EH (cell line): ENCODE measurements at places on chromosomes 5 and 9.

GRCh38 chr5:19519448-19519847 lies 468.6 kb downstream of the CDH18 start:
- DNase-seq: no peak

GRCh38 chr5:127572930-127573329 lies 55.5 kb downstream of the PRRC1 start:
- peak; percentile 7 for DNase-seq

GRCh38 chr5:104186100-104186499 lies 623.5 kb upstream of the NUDT12 start:
- no peak for DNase-seq

DNA sequence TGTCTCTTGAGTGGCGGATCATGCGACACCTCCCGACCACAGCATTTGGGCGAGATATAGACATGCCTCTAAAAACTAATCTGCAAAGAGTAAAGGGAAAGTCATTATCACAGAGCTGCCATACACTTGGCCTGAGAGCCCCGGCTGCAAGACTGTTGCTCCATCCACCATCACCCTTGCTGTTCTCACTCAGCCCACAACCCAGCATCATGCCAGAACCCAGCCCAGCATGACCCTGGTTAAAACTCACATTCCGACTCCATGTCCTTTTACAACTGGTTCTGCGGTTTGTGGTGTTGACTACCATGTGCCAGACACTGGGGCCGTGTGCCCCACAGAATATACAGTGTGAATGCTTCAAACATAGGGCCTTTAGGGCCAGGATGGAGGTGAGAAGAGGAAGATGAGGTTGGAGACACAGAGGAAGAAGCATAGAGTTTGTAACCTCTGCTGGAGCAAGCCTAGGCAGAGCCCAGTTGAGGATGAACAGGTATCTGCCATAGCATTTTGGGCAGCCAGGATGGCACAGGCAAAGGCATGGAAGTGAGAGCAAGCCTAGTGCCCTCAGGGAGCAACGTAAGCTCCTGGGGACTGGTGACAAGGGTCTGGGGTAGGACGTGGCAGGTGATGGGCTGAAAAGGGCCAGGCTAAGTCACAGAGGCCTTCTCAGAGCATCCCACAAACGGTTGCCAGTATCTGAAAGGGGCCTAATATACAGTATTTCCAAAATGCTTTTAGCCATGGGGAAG lies 37.5 kb upstream of the SMU1 start:
- DNase-seq: no peak

DNA sequence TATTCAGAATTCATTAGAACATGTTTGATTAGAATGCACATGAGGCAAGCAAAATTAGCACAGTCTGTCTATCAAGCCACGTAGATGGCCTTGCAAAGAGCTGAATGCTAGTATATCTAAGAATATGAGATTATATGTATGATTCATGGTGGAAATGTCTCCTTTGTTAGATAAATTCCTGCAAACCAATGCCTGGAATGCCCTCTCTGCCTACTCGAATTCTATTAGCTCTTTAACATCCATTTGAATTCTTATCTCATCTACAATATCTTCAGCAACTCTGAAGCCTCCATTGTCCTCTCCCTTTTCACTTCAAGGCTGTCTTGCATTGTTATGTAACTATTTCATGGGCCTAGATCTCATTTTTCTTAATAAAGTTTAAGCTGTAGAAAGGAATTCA lies 205.5 kb downstream of the TMC1 start:
- DNase-seq: peak; percentile 10

GRCh38 chr9:134554373-134555093 lies 87.1 kb upstream of the COL5A1 start:
- peak; percentile 43 for DNase-seq

DNA sequence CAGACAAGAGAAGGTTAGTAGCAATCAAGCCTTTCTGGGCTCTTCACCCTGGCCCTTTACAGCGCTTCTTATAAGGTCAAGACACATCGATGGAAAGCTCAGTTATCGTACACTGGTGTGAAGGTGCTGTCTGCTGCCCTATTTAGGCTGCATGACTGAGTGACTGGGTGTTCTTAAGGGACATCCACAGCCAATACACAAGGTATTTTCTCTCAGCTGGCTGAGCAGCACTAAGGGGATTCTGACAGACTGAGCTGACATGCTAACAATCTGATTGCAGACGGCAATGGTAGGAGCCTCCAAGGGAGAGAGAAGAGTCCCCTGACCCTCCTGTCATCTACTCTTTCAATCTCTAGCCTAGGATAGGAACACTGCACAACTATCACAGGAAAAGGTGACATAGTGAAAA lies 577.9 kb downstream of the ISL1 start:
- DNase-seq: no peak

DNA sequence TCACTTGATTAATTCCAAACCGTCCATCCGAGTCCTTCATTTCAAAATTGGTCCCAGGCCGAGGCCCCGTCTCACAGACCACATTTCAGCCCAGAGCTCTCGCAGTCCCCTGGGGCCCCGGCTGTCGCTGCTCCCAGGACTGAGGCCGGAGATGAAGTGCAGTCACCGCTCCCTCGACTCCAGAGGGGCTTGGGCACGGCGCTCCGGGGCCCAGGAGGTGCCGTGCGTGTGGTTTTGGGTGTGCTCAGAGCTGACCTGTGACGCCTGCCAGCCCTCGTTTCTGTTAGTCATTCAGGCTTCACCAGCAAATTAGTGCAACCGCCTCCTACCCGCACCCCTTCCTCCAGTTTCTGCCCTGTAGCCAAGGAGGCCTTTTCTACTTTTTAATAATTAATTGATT lies 48.7 kb upstream of the PHYKPL start:
- DNase-seq: no peak

DNA sequence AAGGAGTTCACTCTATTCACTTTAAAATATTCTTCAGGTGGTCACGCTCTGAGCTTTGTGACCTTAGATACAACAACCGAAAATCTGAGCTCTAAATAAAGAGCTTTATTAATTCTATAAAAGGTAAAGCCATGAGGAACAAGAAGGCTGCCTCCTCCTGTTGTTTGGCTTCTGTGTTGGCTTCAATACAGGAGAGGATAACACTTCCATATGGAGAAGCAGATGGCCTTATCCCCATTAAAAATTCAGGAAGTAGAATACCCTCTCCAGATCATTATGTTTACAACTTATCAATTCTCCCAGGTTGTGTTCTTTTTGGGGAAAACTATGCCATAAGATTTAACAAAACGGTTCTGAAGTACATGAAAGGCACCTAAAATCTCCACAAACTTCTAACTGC lies 128.4 kb downstream of the TTC39B start:
- no peak for DNase-seq

DNA sequence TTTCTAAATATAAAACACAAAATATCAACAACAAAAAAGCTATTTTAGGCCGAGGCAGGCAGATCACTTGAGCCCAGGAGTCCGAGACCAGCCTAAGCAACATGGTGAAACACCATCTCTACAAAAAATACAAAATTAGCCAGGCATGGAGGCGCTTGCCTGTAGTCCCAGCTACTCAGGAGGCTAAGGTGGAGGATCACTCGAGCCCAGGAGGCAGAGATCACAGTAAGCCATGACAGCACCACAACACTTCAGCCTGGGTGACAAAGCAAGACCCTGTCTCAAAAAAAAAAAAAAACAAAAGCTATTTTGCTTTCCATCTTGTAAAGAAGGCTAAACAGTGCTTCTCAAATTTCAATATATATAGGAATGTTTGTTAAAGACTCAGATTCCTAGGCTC lies 11.3 kb downstream of the C5orf15 start:
- DNase-seq: no peak

DNA sequence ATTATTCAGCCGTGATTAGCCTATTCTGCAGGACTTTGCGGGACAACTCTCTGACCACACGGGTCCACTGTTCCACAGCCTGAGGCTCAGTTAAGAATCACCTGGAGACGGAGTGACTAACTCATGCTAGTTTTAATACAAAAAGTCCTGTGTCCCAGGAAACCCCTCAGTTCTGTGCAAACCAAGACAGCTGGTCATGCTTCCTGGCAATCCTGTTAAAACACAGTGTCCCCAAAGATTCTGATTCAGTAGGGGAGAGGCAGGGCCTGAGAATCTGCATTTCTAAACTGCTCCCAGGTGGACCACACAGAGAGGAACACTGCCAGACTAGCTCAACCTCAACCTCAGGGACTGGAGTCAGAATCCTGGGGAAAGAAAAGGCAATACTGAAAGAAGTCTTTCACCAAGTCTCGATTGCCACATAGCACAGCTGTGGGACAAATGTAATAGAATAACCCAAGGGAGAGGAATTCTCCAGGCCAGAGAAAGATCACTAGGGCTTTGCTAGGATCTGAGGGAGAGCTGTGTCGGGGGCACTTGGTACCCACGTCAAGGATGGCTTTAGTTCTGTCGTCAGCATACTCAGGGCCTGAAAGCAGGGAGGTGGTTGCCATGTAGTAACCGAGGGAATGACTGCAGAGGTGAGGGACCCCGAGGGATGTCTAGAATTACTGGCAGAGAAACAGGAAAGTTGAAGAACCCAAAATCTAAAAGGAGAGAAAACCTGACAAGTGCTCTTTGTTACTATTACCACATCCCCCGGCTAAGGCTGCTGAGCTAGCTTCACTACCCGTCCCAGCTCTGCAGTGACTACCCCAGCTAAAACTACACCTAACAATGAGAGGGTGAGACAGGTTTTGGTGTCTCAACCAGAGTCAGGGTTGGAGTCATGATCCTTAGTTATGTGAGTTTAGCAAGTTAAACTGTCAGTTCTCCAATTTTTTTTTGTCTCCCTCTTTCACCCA lies 8.6 kb downstream of the SUSD1 start:
- DNase-seq: peak; percentile 39

- no peak for DNase-seq
These were observed 200.1 kb downstream of the MEF2C start for GRCh38 chr5:88682881-88683361.

DNA sequence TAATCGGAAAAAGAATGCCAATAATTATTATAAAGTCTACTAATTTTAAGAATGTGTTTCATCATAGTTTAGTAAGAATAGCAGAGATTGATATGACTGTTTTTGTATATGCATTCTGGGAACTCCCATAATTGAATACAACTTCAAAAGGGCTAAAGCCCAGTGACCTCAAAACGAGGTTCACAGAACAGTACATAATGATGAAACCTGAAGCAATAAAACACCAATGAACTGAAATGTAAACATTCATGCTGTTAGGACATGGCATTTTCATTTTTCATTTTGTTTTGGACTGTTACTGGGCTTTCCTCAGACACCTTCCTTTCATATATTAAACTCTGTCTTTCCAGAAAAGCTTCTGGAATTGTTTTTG lies 684 bp upstream of the JMY start:
- DNase-seq: peak; percentile 42

DNA sequence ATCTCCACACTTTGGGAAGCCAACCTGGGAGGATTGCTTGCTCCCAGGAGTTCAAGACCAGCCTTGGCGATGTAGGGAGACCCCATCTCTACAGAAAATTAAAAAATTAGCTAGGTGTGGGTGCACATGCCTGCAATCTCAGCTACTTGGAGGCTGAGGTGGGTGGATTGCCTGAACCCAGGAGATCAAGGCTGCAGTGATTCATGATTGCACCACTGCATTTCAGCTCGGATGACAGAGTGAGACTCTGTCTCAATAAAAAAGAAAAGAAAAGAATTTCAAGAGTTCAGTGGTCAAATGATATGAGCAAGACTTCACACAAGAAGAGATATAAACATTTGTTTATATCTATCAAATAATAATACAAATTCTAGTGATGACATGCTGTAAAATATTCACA lies 23.0 kb upstream of the MTAP start:
- peak; percentile 43 for DNase-seq

DNA sequence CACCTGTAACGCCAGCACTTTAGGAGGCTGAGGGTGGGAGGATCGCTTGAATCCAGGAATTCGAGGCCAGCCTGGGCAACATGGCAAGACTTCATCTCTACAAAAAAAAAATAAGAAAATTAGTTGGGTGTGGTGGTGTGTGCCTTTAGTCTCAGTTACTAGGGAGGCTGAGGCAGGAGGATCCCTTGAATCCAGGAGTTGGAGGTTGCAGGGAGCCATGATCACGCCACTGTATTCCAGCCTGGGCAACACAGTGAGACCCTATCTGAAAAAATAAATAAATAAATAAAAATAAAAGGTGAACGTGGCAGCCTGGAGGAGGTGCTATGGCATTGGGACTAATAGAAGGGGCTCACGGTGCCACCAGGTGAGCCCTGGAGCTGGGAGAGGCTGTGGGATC lies 7.1 kb downstream of the FGFR4 start:
- no peak for DNase-seq

DNA sequence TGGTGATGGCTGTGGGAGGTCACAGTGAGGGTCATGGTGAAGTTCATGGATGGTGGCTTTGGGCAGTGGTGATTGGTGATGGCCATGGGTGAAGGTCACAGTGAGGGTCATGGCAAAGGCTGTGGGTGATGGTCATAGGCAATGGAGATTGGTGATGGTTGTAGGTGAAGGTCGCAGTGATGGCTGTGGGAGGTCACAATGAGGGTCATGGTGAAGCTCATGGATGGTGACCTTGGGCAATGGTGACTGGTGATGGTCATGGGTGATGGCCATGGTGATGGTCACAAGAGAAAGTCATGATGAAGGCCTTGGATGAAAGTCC lies 115.6 kb upstream of the IRX4 start:
- no peak for DNase-seq

- no peak for DNase-seq
These were observed 60.8 kb upstream of the KLF9 start for GRCh38 chr9:70475211-70475610.

DNA sequence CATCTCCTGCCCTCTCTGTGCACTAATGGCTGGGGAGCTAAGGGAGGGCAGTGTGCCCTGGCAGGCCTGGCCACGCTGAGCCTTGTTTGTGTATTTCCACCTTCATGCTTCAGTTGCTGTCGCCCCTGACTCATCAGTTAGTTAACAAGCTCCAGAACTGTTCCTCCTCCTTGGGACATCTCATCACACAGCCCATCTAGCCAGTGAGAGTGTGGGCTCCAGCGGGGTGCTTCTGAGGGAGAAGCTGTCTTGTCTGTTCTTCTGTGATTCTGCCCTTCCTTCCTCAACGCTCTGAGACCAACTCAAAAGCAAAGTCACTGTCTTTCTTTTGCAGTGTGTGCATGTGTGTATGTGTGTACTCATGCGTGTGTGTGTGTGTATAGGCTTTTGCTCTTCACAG lies 58.3 kb upstream of the CPEB4 start:
- peak; percentile 51 for DNase-seq

DNA sequence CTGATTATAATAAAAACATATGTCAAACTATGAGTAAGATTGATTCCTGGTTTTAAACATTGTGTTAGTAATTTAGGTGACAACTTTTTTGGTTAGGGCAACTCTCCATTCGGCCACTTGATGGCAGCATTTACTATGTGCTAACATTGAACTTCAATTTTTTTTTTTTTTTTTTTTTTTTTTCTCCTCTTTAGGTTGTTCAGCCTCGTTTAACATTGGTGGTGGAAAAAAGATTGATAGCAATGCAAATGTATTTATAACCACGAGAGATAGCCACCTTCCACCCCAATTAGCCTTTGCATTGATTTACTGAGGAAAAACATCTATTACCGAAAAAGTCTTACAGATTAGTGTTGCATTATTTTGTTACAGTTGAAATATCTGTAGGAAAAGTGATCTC lies 159.1 kb downstream of the CSNK1G3 start:
- peak; percentile 57 for DNase-seq
